ENCODE measurements at places on chromosomes 16 and 17.

DNA sequence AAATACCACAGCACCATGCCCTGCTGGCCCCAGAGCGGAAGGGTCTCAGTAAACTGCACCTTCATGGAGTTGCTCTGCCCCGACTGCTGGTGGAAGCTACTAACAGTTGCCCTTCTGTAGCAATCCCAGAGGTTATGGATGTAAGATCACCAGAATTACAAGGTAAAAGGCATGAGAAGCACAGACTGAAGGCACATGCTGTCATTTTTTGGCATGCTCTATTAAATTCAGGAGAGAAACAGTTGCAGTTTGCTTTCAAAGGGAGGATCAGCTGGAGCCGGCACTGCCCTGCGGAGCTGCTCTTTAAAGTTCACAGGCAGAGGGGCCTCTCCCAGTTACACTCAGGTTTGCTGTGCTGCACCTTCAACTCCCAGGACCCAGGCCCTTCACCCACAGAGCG lies 19.2 kb downstream of the NPRL3 start:
- DNase-seq = no peak

- DNase-seq = no peak
Observed at GRCh38 chr17:45022655-45023339, 28.6 kb downstream of the DCAKD start.

DNA sequence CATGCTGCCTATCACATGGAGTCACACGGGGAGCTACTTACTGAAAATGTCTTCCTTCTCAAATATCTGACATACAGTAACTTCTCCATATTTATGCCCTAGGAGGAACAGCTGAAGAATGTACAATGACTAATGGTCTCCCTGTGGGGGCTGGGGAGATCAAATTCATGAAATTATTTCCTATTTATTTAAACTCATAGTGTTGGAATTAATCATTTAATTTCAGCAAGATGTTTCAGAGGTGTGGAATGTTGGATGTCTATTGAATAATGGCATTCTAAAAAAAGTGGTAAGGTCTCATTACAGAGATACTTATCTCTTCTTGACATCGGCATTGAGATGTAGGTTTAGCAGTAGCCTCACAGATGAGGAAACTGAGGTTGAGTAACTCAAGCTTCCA lies 214.3 kb upstream of the CDH11 start:
- DNase-seq = no peak

DNA sequence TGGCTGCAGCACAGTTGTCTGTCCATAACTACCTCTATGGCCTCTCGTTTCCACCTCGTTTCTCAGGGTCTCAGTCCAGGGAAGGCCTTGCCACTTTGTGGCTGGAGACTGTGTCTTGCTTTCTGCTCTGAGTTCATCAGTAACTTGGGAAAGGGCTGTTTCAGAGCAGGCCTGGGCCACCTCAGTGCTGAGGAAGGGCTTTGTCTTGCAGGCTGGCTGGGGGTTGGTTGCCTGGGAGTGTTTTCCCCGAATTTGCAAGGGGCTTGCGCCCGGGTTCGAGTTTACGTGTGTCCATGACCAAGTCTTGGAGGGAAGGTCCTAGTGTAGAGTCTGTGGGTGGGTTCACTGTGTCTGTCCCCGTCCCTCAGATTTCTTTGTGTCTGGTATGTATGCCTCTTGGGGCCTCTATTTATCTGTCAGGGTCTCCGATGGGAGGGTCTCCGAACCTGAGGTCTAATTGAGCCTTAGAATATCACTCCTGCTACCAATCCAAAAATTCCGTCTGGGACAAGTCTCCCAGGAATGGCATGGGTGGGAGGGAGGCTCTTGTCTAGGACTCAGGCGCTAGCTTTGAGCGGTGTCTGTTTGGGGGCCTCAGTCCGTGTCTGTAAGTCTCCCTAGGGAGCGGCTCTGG lies 594 bp upstream of the TGFB1I1 start:
- DNase-seq = no peak

- DNase-seq = no peak
Observed at GRCh38 chr17:48541577-48542113, 3.3 kb downstream of the HOXB2 start.

- no peak for DNase-seq
Observed at GRCh38 chr17:28228986-28229729, 89.8 kb upstream of the TMEM97 start.

GRCh38 chr17:37643869-37644268 lies 623 bp upstream of the DDX52 start:
- no peak for DNase-seq

DNA sequence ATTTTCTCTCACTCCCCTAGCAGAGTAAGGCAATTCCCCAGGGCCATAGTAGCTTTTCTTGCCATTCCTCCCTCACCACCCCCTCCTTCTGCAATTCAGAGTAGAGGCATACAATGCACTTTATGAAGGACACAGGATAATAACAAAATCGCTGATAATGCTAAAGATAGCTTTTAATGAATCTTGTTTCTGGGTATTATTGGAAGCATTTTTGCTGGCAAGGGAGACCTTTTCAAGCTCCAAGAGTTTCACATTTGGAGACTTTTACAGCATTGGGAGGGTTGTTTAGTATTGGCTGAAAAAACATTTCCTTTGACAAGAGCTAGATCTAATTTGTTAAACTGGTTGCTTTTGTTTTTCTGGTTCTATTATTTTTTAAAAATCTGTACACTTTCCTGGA lies 573.0 kb upstream of the C16orf82 start:
- no peak for DNase-seq

GRCh38 chr16:3088450-3088849 lies 10.6 kb downstream of the ZSCAN10 start:
- no peak for DNase-seq

DNA sequence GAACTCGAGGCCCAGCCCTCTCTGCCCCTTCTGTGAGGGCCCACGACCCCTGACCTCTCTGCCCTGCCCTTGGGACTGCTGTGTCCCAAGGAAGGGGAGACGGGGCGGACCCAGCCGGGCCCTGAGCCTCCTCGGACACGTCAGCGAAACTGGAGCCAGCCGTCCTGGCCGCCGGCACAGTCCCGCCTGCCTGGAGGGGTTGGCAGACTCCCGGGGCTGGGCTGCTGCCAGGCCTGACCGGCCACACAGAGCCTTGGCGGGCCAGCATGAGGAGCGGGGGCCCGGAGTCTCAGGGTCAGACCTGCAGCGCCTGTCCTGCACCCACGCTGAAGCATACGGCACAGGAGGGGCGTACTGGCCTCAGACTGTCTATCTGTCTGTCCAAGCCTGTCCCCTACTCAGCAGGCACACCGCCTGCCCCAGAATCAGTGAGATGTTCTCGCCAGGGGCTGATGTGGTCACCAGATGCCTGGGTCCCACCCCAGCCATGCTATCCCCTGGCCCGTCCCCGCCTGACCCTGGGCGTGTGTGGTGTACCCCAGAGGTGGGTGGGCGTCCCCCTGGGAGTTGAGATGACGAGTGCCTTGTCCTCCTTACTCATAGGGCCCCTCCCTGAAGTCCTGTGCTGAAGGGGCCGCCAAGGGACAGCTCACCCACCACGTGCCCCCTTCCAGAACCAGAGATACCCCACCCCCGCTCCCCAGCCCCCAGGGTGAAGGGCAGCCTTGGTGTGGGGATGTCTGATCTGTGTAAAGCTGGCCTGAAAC lies 4.7 kb downstream of the VASN start:
- no peak for DNase-seq

GRCh38 chr17:45953561-45953960 lies 45.5 kb upstream of the STH start:
- DNase-seq = no peak

- no peak for DNase-seq
Observed at GRCh38 chr17:75242461-75243042, 18.9 kb downstream of the GGA3 start.

GRCh38 chr17:28372203-28372944 lies 880 bp downstream of the SARM1 start:
- DNase-seq = no peak
